Progenitor cell of endocrine pancreas (in vitro differentiated cells): ENCODE measurements at places on chromosomes 7 and 10.

GRCh38 chr10:132958883-132959558 lies 16.7 kb upstream of the CFAP46 start:
- no peak overlapping the region for H3K4me3 ChIP-seq
- H3K27me3 ChIP-seq = peaks cover 27% of the 10 kb centered on the region
- no peak overlapping the region for H3K27ac ChIP-seq
- DNase-seq = no peak

DNA sequence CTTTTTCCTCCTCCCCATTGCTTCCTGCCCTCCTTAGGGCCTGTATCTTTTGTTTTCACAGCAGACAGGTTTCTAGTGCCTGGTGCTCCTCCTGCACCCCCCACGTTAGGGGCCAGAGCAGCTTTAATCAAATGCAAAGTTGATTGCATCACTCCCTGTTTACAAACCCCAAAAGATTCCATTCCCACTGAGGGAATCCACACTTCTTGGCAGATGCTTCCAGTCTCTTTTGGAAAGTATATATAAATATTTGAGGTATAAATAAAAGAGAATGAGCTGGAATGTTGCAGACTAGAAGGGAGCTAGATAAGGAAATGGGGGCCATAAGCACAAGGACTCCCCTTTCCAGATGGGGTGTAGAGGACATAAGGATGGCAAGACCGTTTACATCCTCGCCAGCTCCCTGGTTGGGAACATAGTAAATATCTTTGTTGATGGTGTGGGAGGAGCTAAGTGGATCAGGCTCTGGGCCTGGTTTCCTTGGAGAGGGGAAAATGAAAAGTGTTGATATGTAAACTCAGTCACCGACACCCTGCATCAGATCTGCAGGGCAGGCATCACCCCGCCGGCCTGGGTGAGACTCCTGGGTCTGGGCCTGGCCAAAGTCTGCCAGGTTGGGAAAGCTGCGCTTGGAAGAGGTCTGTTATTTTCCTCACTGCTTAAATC lies 6.2 kb downstream of the RARRES2 start:
- peaks cover 14% of the 10 kb centered on the region for H3K4me1 ChIP-seq
- DNase-seq = no peak
- H3K27ac ChIP-seq = no peak overlapping the region

GRCh38 chr7:128221929-128222403 lies 19.1 kb upstream of the LEP start:
- no peaks in the 10 kb centered on the region for H3K36me3 ChIP-seq
- H3K27me3 ChIP-seq = peaks cover 37% of the 10 kb centered on the region
- H3K4me1 ChIP-seq = no peaks in the 10 kb centered on the region

DNA sequence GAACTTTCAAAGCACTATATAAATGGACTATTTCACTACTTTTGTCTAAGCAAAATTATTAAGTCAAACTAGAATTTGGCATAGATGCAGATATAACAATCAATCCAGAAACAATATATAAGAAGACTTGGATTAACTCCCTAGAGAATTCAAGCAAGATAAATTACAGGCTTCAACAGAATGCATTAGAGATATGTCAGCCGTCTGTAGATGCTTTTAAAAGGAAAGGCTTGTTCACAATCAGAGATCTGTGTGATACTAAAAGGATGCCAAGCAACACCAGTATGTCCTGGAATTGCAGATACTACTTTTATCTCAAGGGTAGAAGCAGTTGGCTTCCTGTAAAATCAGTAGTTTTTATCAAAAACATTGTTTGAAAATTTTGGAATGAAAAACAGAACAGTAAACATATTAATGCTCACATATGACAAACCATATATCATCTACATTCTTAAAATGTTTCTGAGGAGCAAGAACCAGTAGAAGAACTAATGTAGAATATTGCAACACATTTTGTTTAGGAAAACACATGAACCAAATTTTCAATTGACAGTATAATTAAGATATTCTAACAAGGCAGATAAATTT lies 947.9 kb upstream of the LRRN3 start:
- no peaks in the 10 kb centered on the region for H3K4me1 ChIP-seq
- H3K27me3 ChIP-seq = no peaks in the 10 kb centered on the region
- DNase-seq = no peak
- H3K4me3 ChIP-seq = no peak overlapping the region
- no peaks in the 10 kb centered on the region for H3K36me3 ChIP-seq

GRCh38 chr7:68925241-68925640 lies 673.0 kb upstream of the AUTS2 start:
- no peak for DNase-seq
- H3K36me3 ChIP-seq = no peaks in the 10 kb centered on the region
- no peaks in the 10 kb centered on the region for H3K4me1 ChIP-seq

GRCh38 chr10:34492081-34492480 lies 323.0 kb downstream of the PARD3 start:
- no peak for DNase-seq
- peak overlapping the region; percentile 47 for H3K27ac ChIP-seq
- no peak overlapping the region for H3K4me3 ChIP-seq
- no peaks in the 10 kb centered on the region for H3K27me3 ChIP-seq
- peaks cover 18% of the 10 kb centered on the region for H3K4me1 ChIP-seq
- H3K36me3 ChIP-seq = peaks cover 2% of the 10 kb centered on the region

DNA sequence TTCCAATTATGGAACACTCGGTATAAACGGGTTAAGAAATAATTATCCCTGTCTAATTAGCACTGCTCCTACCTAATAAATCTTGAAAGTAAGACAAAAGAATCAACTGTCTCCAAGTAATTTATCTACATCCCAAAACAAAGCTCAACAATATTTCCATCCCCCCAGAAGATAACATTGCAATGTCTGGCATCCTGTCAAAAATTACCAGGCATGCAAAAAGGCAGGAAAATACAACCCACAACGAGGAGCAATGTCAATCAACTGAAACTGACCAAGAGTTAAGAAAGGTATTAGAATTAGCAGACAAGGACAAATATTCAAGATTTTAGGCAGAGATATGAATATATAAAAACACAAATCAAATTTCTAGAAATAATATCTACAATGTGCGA lies 84.5 kb upstream of the SVIL start:
- H3K4me3 ChIP-seq = no peak overlapping the region
- H3K27me3 ChIP-seq = no peaks in the 10 kb centered on the region
- no peak overlapping the region for H3K27ac ChIP-seq
